Activated T-cell treated with anti-CD3 and anti-CD28 coated beads, Interleukin-2, amount 50 U/mL, for 48 hours (primary cell): ENCODE measurements at places on chromosomes 4 and X.

DNA sequence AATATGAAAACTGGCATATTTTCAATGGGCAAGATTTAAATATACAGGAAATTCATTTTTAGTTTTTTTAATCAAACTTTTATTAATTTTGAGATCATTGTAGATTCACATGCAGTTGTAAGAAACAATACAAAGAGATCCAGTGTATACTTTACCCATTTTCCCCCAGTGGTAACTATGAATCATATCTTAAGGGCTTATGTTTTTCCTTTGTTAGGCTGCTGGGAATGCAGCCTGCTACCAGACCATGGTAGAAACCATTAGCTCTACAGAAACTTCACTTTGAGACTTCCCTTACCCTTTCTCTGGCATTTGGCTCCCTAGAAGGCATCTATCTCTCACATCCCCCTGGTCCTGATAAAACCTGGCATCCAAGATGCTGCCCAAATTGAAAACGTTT lies 147.6 kb upstream of the EOLA2 start:
- no peak for DNase-seq

DNA sequence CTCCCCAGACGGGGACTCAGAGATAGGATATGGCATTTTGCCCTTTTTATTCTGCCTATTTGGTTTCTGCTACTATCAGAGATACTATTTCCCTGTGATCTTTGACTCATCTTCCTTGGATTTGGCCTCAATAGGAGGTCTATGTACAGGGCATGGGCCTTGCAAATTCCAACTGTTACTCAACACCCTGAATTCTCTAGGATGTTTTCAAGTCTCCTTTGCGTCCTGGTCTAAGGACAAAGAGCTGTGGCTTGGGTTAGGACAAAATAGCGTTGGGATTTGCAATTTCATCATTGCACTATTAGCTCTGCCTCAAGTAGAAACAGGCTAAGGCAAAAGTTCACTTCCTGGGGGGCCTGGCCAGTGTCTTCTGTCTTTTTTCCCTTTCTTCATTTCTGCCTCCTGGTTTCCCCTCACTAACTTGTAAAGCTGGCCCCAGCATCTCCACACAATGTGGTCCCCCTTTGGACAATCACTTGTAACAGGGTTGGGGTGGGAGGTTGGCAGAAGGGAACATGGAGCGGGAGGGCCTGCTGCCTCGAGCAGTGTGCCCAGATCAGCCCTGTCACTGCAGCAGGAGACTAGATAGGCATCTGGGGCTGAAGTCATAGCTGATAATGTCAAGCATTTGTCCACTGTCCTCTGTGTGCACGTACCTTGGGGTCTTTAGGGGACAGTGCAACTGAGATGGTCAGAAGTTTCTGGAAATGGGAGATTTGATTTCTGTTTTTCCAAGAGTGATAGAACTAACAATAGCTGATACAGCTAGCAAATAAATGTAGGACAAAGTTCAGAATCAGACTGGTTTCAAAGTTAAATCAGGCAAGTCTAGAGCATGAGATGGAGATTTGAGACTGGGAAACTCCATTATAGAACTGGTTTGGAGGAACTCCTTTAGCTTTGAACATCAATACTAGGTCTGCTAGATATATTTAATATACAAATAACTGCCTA lies 25.8 kb upstream of the STBD1 start:
- no peak for DNase-seq

DNA sequence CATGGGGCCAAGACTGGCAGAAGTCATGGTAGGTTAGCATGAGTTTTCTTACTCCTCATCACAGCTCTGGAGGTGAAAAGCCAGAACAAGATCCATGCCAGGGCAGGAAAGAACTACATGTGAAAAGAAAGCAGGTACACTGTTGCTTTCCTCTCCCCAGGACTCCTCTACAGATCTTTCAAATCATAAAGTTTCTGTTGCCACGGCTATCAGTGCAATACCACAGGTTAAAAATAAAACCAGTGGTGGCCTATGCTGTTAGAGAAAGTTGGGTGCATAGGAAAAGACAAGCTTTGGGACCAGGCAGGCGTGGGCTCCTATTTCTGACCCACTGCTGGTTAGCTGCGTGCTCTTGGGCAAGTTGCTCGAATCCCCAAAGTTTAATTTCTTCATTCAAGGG lies 81.4 kb downstream of the SH3RF1 start:
- DNase-seq, result no peak

- DNase-seq, result no peak
Observed at GRCh38 chr4:160257318-160257717, 1154.4 kb downstream of the RAPGEF2 start.

DNA sequence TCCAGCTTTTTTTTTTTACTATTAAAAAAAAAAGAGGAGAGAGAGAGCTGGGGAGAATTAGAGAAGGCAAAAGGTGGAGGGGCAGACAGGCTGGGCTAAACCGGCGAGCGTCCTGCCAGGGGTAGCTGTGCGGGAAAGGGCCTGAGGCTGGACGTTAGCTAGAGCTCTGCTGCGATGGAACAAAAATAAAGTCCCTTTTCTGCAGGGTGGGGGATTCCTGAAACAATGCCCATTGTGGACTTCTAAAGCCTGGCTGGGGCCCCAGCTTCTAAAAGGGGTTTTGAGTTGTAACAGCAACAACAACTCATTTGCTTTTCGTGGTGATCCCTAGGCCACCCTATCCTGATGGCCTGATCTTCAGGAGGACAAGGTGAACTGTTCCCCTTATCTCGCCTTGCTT lies 311.7 kb downstream of the FBXW7 start:
- no peak for DNase-seq
